ENCODE measurements at places on chromosomes 4 and X.

DNA sequence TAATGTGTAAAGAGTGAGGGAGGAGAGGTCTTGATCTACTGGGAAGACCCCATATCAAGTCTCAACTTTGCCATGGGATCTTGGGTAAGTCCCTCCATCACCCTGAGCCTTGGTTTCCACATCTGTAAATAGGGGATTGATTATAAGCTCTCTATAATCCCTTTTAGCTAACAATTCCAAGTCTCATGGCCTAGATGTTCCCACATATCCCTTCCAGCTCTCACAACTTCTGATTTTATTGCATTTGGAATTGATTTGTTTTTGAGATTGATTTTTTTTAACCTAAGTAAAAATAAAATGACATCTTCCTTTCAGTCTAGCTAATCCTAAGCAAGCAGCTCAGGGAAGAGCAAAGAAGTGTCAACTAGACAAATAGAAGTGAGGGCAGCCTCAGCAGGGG lies 29.8 kb downstream of the SMIM20 start:
- DNase-seq, result no peak

DNA sequence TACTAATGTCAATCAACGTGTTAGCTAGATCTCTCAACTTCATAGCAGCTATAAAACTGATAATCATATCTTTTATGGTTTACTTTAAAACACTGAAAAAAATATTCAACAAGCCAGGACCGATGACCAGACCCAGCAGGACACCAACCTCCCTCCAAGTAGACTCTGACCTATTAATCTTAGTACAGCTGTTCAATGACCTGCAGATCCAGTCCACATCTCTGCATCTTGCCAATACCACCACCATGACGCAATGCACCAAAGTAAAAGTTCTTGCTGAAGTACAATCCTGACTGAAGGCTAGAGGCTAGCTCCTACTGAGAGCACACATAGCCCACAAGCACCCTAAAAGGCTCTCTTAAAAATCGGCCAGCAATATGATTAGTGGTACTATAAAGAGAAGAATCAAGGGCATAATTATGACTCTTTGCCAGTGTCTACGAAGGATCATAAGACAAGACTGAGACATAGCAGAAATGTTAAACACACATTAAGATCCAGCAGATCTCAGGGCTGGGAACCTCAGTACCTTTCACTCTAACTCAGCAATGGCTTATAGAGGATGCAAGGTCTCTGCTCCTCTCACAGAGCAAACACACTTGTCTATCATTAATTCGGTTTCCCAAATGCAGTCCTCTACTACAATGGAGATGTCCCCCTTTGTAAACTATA lies 7.6 kb downstream of the MED14 start:
- no peak for DNase-seq

GRCh38 chr4:56552273-56552672 lies 46.7 kb downstream of the ARL9 start:
- DNase-seq, result no peak

- no peak for DNase-seq
These were observed 758.2 kb upstream of the NDST4 start for GRCh38 chr4:115871596-115871995.

DNA sequence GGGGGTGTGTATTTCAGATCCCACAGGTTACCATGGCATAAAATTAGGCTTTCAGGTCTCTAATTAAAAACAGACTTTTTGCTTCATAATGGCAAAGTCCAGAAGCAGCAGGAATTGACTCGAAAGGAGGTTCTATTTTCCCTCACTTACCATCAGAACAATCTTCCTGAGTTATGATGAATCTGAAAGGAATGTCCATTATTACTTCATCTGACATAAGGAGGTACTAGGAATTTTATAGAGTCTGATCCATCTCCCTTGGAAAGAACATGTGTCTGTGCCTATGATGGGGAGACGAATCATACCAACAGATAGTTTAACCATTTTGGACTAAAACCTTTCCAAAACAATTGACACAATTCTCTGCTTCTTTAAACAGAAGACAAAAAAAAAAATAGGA lies 206.3 kb upstream of the FGF13 start:
- DNase-seq, result peak; percentile 82

GRCh38 chr4:183326853-183327252 lies 4.6 kb upstream of the CLDN24 start:
- peak; percentile 6 for DNase-seq

GRCh38 chr4:174358410-174358809 lies 74.7 kb downstream of the CEP44 start:
- no peak for DNase-seq
